ENCODE measurements at places on chromosomes 7 and 10.

DNA sequence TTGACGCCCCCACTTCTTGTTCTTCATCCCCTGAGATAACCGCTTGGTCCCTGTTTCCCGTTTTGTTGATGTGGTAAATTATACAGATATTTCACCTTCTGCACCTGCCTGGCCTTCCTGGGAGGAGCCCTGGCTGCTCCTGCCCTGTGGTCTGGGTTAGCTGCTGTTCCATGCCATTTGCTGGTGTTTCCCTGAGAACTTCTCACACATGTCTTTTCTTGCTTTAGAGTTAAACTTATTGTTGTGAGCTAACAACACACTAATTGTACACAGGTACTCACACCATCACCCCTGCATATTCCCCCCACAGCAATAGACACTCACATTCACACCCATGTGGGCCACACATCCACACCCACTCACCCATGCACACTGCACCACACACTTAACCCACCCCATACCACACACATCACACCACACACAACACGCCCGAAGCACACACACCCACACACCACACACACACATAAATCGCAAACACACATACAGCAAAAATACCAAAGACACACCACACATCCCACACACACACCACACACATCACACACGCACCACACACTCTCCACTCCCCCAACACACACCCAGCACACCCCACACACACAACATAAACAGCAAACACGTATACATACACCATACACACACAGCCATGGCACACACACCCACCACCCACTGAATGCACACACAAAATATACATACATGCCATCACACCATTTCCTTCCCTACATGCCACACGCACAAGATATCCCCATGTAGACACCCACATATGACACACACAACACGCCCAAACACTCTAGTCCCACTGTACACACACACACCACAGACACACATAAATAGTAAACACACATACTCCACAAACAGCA lies 19.4 kb upstream of the ANTXRL start:
- no peak for DNase-seq

GRCh38 chr7:77702968-77703472 lies 6.8 kb downstream of the RSBN1L start:
- no peak for DNase-seq

- no peak for DNase-seq
Observed at GRCh38 chr10:99917963-99918825, 91.6 kb downstream of the DNMBP start.

GRCh38 chr7:111393011-111393754 lies 169.1 kb downstream of the IMMP2L start:
- DNase-seq = no peak

- no peak for DNase-seq
Observed at GRCh38 chr10:63241841-63242281, 108.7 kb downstream of the NRBF2 start.

DNA sequence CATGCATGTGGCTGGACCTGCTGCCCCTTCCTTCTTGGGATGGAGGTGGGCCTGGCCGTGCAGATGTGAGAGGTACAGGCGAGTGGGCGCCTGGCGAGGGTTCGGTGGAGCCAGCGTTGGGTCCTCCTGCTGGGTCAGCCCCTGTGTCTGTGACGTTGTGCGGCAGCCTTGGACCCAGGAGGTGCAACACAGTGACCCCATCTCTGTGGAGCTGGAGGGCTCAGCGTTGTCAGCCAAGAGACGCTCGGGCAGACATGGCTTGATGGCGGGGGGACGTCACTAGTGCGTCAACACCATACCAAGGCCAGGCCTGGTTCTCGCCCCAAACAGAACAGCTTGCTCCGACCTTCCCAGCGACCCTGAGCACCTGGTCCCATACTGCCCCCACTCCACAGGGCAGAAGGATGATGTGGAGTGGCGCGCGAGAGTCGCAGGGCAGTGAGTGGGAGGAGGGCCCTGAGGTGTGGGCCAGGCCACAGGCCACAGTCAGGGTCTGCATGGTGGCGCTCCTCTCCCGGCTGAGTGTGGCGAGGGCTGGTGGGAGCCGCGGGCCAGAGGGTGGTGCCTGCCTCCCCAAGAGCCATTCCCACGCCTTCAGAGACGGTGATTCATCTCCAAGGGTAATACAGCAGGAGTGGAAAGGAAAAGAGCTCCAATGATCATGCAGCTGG lies 184.4 kb downstream of the DNAJB6 start:
- no peak for DNase-seq
